Hippocampal formation (tissue), 2 donors: ENCODE measurements at places on chromosomes 12 and 14.

DNA sequence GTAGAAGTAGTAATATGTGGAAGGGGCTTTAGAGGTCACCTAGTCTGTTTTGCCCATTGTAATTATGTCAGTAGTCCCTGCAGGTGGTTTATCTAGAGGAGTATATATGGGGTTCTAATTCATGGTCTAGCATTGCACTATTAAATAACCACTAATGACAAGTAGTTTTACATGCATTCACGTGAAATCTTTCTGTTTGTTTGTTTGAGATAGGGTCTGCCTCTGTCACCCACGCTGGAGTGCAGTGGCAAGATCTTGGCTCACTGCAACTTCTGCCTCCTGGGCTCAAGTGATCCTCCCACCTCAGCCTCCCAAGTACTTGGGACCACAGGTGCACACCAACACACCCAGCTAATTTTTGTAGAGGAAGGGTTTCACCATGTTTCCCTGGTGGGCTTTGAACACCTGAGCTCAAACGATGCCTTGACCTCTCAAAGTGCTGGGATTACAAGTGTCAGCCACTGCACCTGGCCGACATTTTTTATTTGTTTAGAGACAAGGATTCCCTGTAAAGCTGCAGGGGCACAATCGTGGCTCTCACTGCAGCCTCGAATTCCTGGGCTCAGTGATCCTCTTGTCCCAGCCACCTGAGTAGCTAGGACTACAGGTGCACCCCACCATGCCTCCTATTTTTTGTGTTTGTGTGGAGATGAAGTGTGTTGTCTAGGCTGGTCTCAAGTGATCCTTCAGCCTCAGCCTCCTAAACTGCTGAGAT lies 12.0 kb upstream of the PSEN1 start:
- no peak for DNase-seq

GRCh38 chr12:124565656-124566160 lies 1.7 kb downstream of the NCOR2 start:
- no peak for DNase-seq

GRCh38 chr12:88519802-88520435 lies 60.4 kb downstream of the KITLG start:
- DNase-seq, result no peak

DNA sequence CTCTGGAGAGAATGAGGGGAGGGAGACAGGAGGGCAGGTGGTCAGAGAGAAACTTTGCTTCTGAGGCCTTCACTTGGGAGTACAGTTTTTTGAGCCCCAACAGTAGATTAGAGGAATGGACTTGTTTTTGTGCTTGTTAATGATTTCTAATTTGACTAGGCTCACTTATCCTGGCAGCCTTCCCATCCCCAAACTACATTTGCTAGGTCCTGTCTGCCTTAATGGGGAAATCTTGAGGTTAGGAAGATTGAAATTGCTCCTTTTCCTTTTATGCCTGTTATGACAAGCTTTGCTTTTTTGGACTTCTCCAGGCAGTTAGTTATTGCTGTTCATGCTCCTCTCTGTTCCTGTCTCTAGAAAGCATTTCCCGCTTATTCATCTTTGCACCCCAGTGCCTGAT lies 37.7 kb downstream of the SYNE2 start:
- DNase-seq, result no peak

- DNase-seq, result peak; percentile 56
Observed at GRCh38 chr12:26651566-26652188, 181.3 kb downstream of the ITPR2 start.

DNA sequence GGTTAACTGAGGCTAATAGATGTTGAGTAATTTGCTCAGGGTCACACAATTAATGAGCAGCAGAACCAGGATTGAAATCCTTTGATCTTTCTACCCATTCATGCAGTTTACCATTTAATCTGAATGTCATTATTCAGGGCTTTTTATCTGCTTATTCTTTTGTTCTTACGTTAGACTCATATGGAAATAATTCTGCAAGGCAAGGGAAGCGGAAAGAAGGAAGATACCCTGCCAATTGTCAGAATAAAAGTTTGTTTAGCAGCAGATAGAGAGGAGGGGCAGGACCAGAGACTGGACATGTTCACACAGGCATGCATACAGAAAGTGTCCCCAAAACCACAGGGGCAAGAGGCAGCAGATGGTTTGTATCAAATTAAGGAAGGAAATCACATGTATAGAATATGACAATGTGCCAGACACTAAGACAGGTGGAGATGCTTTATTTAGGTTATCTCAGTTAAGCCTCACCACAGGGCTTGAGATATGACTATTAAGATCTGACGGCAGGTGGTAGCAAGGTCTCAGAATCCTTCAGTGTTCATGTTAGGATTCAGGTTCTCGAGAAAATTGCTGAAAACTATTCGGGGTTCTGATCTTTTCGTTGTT lies 29.8 kb downstream of the BRMS1L start:
- no peak for DNase-seq

GRCh38 chr12:67091204-67091603 lies 178.0 kb upstream of the CAND1 start:
- DNase-seq, result peak; percentile 38

GRCh38 chr14:94779713-94780112 lies 9.8 kb upstream of the GSC start:
- DNase-seq, result no peak

DNA sequence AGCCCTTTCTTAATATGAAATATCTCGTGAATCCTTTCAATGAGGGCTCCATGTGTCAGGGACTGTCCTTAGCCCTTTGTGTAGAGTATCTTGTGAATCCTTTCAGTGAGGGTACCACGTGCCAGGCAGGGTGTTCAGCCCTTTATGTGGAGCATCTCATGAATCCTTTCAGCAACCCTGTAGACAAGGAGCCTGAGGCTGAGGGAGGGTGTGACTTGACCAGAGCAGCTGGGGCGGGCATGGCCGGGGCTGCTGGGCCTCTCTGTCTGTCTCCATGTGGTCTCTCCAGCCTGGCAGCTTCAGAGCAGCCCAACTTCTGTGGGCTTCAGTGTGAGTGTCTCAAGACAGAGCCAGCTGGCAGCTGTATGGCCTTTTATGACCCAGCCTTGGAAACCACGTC lies 140.2 kb downstream of the AACS start:
- no peak for DNase-seq

- no peak for DNase-seq
Observed at GRCh38 chr12:57607958-57608663, 3.1 kb upstream of the ARHGEF25 start.

- DNase-seq, result no peak
Observed at GRCh38 chr14:74221741-74222140, 17.5 kb upstream of the VSX2 start.

DNA sequence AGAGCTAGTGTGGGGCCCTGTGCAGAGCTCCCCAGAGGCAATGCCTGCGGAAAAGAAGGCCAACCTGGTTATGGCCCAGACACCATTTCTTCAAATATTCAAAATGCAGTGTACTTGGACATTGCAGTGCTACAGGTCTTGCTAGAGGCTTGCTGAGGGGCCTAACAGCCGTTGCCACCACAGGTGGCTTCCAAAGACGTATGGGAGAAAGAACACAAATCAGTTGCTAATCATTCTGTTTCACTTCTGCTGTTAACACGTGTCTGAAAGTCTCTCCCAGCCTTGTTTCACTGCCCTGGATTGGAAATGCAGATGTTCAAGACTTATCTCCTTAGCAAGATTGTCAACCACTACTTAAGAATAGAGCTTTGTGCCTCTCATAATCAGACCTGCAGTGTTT lies 925.9 kb downstream of the GALC start:
- DNase-seq, result no peak

- DNase-seq, result no peak
Observed at GRCh38 chr12:34402228-34402898, 380.1 kb downstream of the ALG10 start.

GRCh38 chr14:71996610-71997009 lies 64.4 kb downstream of the RGS6 start:
- no peak for DNase-seq

- no peak for DNase-seq
Observed at GRCh38 chr12:14921218-14921617, 17.1 kb downstream of the ERP27 start.

DNA sequence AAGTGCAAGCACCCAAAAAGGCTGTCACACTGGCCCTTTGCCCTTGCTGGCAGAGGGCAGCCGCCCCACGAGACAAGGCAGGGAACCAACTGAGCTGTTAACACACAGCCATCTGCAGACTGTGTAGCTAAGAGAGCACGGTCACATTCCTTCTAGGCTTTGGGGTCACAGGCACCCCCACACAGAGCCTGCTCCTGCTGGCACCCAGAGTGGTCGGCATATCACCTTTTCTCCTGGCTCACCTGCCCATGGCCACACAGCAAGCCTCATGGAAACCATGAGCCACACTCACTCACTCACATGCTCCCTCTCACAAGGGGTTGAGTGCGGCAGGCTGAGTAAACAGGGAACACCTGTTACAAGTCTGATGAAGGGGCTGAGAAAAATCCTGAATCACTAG lies 214.5 kb downstream of the PCNX1 start:
- no peak for DNase-seq

GRCh38 chr14:21070083-21070609 lies at the start of gene ARHGEF40:
ARHGEF40 (plus strand) TSS chr14:21070304; CDS start chr14:21070397, 93 bp downstream.
- DNase-seq, result peak; percentile 72

GRCh38 chr12:32151552-32151951 lies 44.9 kb downstream of the BICD1 start:
- no peak for DNase-seq

DNA sequence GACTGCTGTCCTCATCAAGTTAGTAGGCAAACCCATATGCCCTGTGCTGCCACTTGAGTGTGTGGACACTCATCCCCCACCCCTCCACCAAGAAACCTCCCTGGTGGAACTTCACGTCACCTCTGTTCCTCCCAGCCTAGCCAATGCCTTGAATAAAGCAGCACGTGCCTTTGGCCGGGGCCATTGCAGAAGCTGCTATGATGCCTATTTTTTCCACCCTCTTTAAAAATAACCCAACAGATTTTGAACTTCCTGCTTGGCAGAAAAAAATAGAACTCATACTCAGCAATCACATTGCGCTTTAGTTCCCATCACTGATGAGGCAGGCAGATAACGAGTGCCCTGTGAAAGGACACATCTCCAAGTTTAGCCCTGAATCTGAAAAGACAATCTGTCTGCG lies 23.1 kb upstream of the PWP1 start:
- no peak for DNase-seq

DNA sequence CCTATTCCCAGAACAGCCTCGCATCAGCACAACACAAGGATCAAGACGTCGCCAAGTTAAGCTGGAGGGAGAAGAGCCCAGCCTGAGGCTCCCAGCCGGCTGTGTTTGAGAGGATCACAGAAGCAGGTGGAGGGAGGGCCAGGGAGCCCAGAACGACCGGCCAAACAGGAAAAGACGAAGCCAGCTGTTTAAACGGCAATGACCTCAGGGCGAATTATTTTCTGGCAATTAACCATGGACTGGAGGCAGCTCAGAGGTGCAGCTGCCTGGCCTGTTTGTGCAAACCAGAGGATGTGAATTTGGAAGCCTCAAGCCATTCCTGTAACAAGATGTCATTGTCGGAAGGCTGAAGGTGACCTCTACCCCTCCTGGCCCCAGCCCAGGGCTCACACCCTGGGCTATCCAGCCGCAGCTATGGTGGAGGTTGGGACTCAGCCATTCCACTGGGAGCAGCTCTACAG lies 175.8 kb upstream of the PRMT8 start:
- no peak for DNase-seq

DNA sequence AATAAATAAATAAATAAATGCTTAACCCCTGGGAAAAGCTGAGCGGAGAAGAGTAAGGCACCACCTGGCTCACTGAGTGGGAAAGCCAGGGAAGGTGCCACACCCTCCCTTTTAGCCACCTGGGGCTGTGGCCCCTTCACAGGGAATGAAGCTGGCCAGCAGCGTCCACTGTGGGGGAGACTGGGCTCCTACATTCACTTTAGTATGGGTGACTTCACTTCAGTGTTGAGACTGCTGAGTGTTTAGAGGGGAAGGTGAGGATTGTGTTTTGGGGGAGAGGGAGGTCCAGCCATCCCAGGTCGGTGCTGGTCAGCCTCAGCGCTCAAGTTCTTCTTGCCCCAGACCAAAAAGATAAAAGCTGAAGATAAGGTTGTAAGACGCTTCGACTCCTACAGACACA lies 1.6 kb downstream of the NAB2 start:
- DNase-seq, result no peak

- no peak for DNase-seq
Observed at GRCh38 chr14:90495357-90496276, 98.8 kb downstream of the CALM1 start.

DNA sequence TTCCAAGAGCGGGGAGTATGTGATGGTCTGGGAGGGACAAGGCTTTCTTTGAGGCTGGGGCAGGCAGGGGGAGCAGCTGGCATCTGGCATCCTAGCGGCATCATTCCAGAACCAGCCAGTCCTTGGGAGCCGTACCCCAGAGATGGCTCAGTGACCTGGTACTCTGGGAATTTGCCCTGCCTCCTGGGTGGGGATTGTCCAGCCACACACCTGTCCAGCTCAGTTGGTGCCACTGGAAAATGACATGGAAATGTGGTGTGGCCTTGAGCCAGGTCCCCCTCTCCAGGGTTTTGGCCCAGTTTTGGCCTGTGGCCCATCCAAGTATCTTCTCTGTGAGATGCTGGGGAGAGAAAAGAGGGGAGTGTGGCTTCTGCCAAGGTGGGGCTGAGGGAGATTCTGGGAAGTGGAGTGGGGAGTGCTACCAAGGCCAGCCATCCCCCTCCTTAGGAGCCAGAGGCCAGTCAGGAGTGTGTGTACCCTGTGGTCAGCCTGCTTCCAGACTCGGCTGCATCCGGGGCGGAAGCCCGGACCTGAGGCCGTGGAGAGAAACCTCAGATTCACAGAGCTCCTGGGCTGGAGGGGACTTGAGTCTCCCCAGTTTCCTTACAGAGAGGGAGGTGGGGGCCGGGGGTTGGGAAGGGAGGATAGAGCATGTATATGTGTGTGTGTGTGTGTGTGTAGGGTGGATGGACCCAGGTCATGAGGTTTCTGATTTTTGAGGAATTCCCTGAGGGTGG lies 14.7 kb upstream of the KRT80 start:
- no peak for DNase-seq

DNA sequence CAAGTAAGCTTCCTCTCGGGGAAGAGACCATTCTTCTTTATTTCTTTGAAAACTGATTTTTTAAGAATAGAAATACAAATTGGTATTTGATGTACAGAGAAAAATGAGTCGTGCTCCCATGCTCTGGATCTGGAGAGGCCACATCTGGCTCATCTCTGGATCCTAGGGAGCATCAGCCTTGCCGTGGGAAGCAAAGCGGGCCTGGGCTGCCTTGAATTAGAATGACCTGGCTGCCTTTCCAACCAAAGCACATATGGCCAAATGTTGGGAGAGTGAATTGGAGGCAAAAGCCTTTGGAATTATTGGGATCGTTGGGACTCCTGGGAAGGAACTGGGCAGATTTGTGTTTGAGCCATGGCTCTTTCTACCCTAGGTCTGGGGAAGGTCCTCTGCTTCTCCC lies 80.0 kb downstream of the SLC25A47 start:
- no peak for DNase-seq

- no peak for DNase-seq
Observed at GRCh38 chr14:71244341-71244740, 337.1 kb downstream of the PCNX1 start.

- no peak for DNase-seq
Observed at GRCh38 chr14:37721976-37722659, 126.7 kb downstream of the TTC6 start.

- DNase-seq, result no peak
Observed at GRCh38 chr14:105474483-105475268, at the start of gene CRIP2. CRIP2 (plus strand) TSS chr14:105474821; CDS start chr14:105474863, 42 bp downstream.
